ENCODE measurements at places on chromosomes 3 and 15.

DNA sequence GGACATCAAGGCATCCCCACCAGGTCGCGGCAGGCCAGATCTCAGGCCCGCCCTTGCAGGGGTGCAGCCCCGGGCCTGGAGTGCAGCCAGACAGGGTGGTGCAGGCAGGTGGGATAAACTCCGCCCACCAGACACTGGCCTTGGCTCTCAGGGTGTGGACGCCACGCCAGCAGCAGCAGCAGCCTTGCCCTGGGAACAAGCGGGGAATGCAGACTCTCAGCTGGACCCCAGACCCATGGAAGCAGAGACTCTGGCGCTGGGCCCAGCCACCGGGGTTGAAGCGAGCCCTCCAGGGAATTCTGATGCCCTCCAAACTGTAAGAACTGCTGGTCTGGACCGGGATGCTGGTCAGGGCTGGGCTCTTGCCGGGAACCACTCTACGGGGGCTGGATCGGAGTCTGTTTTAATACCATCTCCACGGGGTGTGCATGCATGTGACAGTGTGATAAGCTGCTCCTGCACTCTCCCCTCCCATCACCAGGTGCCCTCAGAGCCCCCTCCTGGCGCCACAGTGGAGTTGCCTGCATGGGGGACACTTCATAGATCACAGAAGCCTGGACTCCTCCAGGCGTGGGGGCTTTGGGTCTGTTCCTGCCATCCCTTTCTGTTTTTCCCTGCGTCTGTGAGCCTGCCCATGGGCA is 142.7 kb downstream of the NSMCE3 start:
- DNase-seq, result no peak

DNA sequence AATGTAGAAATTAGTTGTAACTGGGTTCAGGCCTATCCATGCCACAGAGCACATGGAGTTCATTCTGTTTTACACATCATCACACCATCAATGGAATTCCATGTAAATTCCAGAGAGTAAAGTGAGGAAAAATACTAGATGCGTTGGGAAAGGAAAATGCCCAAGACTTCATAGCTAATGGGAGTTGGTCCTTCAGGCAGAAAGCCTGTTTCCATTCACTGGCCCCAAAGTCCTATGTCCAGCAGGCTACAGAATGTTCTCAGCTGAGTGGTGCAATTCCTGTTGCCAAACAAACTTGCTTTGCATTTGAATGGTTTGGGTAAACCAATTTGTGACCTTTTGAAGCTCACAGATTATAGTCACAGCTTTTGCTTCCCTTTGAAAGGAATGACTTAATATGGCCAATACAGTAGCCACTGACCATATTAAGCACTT is 164.6 kb upstream of the PFN2 start:
- no peak for DNase-seq

DNA sequence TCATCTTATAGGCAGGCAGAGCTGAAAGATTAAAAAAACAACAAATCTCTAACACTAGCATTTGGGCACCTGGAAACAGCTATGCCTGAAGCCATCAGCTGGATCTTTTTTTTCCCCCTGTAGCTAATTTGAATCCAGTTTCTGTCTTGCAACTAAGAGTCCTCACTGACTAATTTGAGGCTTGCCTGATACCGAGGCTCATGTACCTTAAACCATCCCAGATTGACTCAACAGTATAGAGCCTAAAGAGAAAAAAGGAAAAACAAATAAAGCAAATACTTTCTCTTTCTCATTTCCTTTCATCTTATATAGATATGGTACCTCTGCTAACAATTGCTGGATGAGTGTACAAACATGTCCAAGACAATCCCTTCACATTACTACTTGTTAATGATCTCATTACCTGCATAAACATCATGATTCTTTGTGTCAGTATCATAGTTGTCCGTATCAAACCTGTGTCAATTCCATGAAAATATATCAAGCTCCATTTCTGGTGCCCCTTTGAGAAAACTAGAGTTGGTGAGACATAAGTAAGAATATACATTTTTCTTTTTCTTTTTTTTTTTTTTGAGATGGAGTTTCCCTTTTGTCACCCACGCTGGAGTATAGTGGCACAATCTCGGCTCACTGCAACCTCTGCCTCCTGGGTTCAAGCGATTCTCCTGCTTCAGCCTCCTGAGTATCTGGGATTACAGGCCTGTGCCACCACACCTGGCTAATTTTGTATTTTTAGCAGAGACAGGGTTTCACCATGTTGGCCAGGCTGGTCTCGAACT is 43.1 kb downstream of the BHLHE40 start:
- no peak for DNase-seq

GRCh38 chr3:130242850-130243569 is 102.5 kb upstream of the COL6A5 start:
- DNase-seq, result no peak

DNA sequence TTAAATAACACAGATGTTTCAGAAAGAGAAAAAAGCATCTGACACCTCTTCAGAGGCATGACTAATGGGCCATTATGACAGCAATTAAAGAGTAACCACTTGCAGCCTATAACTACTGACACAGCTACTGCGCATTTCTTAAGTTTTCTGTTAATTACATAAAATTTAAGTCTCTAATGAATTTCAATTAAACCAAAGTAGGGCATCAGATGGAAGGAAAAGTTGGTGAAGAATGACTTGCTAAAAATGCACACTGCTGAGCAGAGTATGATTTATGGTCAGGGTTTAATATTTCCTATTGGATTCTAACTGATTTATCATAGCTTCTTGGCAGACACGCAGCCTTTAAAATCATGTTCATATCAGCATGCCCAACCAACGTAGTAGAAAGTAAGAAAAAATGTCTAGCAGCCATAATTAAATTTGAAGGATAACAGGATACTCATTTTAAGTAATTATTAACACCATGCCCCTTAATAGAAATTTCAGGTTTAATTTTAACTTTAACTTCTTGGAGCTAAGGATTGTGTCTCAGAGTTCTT is 140.0 kb downstream of the CBLB start:
- no peak for DNase-seq

- no peak for DNase-seq
Measured at GRCh38 chr3:171802590-171802956, 7.7 kb downstream of the PLD1 start.

GRCh38 chr3:42733501-42734262 is 31.1 kb upstream of the HHATL start:
- DNase-seq, result no peak

DNA sequence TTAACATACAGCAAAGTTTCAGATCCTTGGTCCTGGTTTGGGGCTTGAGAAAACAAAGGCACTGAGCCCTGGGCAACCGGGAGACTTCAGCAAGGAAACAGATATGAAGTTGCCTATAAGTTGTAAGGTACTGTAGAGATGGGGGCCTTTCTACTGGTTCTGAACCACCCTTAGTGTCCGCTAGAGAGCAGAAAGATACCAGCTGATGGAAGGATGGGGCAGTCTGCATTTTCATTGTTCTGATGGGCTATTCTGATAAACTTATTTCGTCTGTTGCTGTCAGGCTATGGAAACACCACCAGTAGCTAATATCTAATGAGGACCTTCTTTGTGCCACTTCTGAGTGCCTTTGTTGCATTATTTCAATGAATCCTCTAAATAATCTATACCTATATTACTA is 38.7 kb downstream of the FGD5 start:
- DNase-seq, result no peak

DNA sequence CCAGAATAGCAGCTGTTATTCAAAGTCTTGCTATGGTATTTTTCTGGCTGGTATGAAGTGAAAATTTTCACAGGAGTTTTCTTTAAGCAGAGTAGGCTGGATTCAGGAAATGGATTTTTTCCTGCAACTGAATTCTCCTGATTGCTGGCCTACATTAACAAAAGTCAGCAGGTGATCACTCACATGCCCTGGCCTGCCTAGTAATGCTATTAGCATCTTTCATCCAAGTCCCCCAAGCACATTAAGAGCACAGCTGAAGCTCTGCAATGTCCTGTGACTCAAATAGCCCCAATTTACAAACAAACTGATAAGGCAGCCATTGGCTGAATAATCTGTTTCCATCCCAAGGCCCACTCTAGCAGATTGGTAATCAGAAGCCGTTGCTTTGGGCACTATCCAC is 688.3 kb upstream of the LMCD1 start:
- no peak for DNase-seq

GRCh38 chr3:99562138-99562537 is 76.3 kb upstream of the COL8A1 start:
- no peak for DNase-seq

DNA sequence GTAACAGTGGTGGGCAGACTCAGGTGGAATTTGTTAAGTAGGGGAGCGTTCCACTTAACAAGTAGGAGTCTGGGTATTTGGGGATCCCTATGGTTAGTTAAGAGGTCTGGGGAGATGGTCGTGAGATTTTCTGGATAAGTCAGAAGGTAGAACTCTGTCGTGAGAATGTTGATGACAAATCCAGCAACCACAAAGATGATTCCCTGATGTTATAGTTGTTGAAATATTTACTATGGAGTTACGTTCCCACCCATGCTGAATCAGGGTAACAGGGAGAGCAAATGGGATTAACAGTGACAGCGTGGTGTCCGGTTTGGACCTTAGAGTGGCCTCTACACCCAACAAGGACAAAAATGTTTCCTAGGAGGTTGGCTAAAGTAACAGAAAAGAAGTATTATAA is 110.8 kb downstream of the MFSD1 start:
- DNase-seq, result no peak

DNA sequence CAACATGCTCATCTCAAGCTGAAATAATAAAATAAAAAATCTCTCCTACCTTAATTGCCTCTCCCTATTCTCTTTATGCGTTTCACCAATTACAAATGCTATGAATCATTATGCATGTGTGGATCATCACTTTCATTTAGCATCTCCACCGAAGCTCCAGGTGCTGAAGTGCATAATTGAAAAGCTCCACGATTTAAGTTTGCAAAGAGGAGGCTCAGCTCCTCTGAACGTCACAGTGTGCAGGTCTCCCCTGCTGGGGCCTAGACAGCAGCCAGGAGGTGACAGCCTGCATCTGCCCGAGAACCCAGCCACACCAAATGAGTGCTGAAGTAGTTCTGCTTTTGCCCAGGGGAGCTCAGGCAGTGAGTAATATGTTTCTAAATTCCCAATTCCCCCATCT is 60.5 kb upstream of the GLCE start:
- no peak for DNase-seq

DNA sequence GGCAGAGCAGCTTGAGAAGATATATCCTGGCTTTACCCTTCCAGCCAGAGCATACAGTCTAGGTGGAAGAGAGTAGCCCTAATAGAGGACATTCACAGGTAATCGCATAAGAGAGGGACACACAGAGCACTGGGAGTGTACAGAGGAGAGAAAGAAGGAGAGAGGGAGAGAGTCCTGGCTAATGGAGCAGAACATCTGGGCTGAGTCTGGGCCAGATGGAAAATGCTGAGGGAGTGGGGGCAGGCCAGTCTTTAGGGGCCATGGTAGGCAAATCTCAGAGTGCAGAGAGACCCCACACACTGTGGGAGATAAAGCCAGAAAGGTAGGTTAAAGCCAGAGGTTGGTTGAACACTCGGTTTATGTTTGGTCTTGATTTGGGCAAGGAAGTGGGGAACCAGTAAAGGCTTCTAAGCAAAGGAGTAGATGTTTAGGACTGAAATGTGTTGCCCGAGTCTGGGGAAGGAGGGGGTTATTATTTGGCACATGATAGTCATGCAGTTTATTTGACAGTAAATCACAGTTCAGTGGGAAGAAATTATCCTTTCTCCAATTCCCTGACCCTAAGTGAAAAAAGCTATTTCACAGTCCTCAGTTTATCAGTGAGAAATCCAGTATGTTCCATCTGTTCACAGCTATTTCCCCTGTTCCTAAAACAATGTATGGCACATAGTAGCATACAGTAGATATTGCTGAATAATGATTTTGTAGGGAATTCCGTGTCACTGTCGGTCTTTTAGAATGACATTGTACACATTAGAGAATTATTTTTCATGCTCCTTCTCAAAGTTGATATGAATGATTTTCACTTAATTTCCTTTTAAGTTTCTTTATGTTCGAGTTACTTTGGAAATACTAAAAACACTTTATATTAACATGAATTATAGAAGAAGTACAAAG is 45.7 kb downstream of the PDHB start:
- DNase-seq, result no peak

- no peak for DNase-seq
Measured at GRCh38 chr3:183907911-183908331, 23.2 kb upstream of the PARL start.

GRCh38 chr3:24390169-24391130 is 104.2 kb downstream of the THRB start:
- no peak for DNase-seq

DNA sequence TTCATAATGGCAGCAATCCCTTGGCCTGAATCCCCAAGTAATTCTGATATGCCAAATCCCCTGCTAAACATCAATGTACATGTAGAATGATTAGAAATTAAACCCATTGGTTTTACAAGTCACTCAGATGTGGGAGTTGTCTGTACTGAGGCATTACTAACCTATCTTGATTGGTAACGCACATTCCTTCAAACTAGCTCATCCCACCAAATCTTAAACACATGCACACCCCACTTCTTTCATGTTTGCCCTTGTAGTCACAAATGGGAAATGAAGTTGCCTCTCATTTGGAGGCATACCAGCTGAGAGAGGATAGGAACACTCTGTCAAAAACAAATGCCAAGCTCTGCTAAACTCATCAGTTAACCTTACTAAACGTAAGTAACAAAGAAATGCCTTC is 29.1 kb upstream of the MAN2C1 start:
- DNase-seq, result no peak

DNA sequence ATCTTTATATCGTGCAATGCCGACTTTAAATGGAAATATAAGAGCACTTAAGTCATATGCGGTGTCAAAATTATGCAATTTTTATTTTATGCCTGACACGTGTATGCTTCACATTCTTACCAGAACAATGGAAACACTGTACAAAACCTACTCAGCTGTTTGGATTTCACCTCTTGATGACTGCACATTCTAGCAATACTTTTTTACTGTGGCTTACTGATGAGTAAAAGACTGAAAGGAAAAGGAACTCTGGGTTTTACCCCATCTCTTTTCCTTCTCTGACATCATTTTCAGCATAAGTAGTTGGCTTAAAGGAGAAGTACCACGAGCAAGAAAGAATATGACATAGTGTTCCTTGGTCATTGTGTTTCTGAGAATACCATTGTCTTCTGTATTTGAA is 142.8 kb downstream of the POLR2M start:
- no peak for DNase-seq

GRCh38 chr3:16482770-16483531 is 30.5 kb downstream of the RFTN1 start:
- DNase-seq, result no peak

DNA sequence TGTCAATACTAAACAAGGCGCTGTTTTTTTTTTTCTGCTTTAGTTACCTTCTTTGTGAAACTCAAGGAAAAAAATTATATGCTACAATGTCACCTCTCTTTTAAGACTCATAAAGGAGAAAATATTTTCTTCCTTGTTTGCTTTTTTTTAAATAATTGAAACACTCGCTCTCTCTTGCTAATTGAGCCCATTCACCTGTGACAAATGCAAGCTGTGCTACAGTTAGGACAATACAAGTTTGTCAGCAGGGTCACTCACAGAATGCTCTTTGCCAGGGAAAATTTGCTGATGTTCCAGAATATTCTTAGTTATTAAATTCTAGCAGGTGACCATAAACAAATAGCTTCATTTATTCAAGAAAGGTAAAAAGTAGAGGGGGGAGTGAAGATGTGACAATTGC is 375.9 kb upstream of the DPPA4 start:
- DNase-seq, result no peak

GRCh38 chr3:197736010-197736490 is 654 bp downstream of the RUBCN start:
- DNase-seq, result peak; percentile 60

- no peak for DNase-seq
Measured at GRCh38 chr3:178002113-178002512, 534.1 kb upstream of the KCNMB2 start.
